Stimulated activated CD8-positive, alpha-beta memory T cell treated with anti-CD3 and anti-CD28 coated beads, Interleukin-12 subunit alpha, Interleukin-12 subunit beta, amount 100 ng/mL, for 1 hour (primary cell): ENCODE measurements at places on chromosomes 3 and 15.

DNA sequence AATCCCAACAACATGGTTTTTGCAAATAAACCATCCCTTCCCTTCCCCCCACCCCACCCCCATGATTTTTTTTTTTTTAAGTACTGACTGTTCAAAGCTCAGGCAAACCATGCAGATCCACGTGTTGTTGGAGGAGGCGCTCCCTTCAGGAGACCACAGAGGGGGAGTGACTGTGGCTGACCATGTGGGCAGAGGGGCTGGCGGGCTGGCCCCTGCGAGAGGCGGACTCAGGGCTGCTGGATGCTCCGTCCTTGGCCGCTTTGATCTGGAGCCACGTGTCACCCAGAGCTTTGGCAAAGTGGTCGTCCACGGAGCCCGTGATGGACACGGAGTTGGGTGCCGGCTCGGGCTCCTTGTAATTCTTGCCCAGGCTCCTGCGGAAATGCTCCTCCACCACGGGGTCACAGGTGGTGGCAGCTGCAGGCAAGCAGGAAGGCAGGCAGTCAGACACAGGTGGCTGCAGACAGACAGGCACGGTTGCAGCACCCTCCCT lies 85.3 kb downstream of the VGLL4 start:
- no peak for DNase-seq

DNA sequence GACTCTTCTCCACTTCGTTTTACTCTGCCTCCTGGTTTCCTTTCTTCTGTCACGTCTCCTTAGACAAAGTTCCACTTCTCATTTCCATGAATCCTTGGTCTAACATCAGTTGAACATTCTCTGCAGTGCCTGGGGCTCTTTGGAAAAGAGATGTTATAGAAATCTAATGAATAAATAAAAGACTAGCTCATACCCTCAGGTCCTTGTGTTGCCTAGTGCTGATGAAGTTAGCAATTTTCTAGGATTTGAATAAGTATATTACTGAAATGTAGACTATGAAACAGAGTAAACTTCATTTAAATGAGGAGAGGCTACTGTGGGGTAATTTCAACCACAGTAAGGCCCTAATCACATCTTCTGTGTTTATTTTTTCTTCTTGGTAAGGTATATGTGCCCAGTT lies 146.9 kb upstream of the CADPS start:
- no peak for DNase-seq

GRCh38 chr15:49232236-49232806 lies 62.3 kb downstream of the GALK2 start:
- DNase-seq, result no peak

- DNase-seq, result no peak
These were observed 32.0 kb upstream of the STXBP5L start for GRCh38 chr3:120875989-120876388.

DNA sequence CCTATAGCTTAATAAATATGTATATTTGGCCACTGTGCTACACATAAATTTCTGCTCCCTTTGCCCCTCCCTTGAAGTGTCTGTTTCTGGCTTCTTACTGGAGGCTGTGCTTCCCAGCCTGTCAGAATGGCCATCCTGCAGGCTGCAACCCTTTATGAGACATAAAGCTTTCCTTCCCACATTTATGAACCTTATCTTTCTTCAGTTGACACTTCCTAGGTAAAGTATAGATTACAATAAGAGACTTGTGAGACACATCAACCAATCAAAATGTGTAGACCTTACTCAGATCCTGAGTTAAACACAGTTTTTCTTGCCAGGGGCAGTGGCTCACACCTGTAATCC lies 29.5 kb downstream of the SCN11A start:
- DNase-seq, result no peak

DNA sequence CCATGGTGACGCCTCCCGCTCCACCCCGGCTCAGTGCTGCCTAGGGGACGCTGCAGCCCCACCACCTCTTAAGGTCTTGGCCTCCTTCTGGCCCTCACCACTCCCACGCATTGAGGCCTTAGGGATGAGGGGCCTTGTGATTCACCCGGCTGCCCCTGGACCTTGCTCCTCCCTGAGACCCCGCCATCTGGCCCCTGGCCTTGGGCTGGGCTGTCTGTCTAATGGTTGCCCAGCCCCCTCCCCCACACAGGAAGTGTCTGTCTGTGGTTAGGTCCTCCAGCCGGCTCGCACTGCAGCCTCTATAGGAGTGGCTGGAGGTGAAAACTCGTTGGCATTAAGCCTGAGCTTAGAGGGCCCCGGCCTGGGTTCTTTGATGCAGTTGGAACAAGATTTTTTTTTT lies 21.5 kb upstream of the MTHFS start:
- no peak for DNase-seq

GRCh38 chr3:112010636-112011035 lies 11.9 kb downstream of the TAGLN3 start:
- DNase-seq, result no peak

- no peak for DNase-seq
These were observed 106.0 kb upstream of the CCNL1 start for GRCh38 chr3:157265931-157266330.

DNA sequence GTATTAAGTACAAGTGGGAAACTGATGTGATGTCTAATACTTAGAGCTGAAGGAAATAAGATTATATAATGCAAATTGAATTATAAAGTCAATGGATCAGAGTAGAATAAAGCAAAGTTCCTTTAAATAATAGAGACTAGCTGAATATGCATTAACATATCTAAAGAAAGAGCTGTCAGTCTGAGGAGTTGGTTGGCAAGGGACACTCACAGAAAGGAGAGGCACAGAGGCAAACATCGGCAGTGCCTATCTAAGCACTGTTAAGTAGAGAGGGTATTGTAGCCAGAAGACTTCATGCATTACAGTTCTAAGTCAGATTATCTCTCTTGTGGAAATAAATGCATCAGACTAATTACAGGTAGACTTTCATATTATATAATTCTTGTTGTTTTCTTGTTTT lies 16.6 kb downstream of the NRG4 start:
- DNase-seq, result no peak

- no peak for DNase-seq
These were observed 17.5 kb downstream of the COPS2 start for GRCh38 chr15:49137861-49138260.

- DNase-seq, result no peak
These were observed 780 bp downstream of the RPL22L1 start for GRCh38 chr3:170869239-170869590.

DNA sequence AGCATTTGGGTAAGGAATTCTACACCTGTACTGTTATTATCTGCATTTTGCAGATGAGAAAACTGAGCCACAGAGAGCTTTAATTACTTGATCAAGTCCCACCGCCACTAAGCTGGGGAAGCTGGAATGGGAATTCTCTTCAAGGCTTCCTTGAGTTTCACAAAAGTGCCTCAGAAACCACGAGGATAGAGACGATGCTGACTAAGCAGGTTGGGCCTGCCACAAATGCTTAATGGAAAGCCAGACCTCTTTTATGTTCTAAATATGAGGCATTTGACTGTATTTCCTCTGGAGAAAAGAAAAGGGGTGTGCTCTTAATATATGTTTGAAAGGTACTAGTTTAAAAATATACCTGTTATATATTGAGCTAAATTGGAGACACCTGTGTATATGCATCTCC lies 34.7 kb downstream of the ADAMTS9 start:
- no peak for DNase-seq

- no peak for DNase-seq
These were observed 15.8 kb upstream of the KBTBD12 start for GRCh38 chr3:127899200-127899599.

GRCh38 chr3:81484520-81484919 lies 276.9 kb downstream of the GBE1 start:
- DNase-seq, result no peak

DNA sequence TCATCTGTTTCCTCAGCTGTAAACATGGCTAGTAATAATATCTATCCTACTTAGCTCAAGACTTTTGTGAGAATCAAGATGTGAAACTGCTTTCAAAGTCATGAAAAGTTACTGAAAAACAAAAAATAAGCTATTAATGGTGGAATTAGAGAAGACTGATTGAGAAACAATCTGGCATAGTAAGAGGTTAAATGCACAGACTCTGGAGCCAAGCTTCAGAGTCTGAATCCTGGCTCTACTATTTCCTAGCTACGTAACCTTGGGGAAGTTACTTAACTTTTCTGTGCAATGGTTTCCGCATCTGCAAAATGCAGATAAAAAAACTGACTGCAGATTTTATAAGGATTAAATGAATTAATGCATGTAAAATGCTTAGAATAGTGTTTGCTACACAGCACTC lies 28.8 kb downstream of the LRRFIP2 start:
- no peak for DNase-seq

DNA sequence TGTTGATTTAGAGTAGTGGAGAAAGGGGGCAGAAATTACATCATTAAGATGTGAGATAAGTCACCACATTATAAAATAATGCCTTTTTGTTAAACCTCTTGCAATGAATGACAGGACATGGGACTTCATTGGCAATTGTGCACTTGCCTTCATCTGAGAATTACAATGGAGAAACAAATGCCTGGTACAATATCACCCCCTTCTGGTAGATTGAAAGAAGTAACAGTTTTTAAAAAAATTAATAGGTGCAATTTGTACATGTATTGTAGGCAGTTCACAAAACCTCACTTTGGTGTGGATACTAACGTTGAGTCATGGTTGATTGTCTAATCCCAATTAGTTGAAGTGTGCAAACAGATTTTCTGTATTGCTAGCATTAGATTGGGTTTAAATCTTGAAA lies 4.6 kb upstream of the P2RY14 start:
- DNase-seq, result no peak

- no peak for DNase-seq
These were observed 369.6 kb upstream of the AZI2 start for GRCh38 chr3:28718074-28718849.

DNA sequence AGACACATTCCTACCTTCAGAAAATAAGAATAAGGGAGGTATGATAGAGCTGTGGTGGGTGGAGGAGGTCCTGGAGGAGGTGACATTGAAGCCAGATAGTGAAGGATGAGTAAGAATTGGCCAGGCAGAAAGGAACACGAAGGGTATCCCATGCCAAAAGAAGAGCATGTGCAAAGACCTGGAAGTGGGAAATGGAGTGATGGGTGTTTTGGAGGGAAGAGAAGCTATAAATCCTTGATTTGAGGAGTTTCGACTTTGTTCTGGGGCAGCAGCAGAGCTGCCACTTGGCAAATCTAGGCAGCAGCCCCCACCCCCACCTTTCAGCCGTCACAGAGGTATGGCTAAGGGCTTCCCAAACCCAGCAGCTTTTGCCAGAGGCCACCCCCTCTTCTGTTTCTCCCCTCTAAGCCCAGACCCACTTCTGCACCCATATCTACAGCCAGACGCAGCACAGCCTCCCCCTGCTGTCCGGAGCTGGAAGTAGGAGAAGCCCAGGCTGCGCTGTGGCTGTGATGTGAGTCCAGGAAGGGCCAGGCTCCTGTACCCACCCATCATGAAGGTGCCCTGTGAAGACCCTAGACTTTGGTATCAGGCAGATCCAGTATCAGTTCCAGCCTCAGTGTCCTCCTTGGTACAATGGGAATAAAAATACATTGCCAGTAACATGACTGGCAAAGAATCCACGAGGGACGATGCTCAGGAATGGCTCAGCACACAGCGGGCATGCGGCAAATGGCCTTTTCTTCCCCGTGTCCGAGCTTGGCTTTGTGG lies 188.7 kb upstream of the LINGO1 start:
- DNase-seq, result no peak

DNA sequence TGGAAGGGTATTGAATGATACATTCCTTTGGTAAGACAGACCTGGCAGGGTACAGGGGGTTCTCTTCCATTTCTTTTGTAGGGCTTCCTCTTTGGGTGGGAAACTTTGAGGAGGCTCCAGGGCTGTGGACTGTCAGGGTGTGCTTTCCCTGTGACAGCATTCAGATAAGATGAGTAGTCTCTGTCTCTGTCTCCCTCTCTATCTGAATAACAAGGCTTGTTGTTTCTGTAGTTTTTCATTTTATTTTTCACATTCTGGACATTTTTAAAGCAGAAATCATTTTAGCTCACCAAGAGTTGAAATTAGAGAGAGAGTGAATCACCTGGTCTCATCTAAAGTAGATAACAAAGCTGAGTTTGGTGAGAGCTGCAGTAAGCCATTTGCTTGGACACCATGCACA lies 100.8 kb upstream of the TPM1 start:
- DNase-seq, result no peak

- DNase-seq, result no peak
These were observed 148.5 kb downstream of the SOX2 start for GRCh38 chr3:181860235-181860634.

DNA sequence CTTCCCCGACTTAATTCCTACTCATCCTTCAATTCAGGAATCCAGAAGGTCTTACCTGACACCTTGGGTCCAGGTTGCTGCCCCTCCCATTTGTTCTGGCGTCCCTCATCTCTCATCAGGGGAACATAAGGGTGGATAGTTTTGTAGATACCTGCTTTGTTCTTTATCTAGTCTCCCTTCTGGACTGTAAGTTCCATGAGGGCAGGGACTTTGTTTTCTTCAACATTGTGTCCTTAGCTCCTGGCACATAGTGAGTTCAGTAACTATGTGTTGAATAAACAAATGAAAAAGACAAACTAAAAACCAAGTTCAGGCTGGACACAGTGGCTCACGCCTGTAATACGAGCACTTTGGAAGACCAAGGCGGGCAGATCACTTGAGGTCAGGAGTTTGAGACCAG lies 13.2 kb upstream of the GPD1L start:
- no peak for DNase-seq

DNA sequence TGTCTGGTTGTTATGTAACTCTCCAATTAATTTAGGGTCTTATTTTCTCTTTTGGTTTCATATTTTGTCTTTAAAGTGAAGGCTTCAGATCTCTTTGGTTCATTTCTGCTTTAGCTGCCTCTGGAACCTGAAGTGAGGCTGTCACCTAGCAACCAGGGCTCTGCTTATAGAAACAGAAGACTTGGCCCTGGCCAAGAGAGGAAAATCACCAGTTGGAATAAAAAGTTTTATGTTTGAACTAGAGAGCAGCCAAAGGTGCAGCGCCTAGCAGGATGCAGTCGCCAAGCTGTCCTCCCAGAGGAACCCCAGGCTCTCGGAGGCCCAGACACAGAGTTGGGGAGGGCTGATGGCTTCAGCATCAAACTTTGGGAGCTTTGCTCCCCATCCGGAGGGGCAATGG lies 41.1 kb downstream of the LYZL4 start:
- DNase-seq, result no peak

- no peak for DNase-seq
These were observed 38.8 kb downstream of the BHLHE40 start for GRCh38 chr3:5017925-5018531.

DNA sequence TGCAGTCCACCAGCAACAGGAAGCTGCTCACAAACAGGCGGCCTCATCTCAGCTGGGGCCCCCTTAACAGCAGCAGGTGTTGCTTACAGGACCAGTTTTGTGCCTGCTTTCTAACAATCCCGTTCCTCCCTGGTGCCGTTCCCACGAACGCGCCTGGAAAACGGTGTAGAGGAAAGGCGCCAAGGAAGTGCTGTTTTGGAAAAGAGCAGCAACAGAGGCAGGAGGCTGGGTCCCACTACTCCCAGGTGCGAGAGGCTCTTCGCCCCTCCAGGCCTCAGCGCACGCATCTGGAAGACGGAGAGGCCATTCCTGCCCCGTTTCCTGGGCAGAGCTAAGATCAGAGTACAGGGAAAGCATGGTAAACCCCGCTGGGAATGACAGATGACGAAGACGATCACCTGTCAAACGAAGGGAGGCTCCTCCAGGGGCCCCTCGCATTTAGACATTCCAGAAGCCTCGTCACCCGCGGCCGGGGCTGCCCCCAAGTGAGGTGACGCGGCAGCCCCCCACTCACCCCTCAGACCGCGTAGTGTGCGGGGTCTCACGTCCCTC lies 603 bp downstream of the SCAPER start:
- DNase-seq, result no peak
